ENCODE measurements at places on chromosomes 7 and 10.

- no peak for DNase-seq
Measured at GRCh38 chr7:129169686-129170440, 18.6 kb upstream of the SMO start.

DNA sequence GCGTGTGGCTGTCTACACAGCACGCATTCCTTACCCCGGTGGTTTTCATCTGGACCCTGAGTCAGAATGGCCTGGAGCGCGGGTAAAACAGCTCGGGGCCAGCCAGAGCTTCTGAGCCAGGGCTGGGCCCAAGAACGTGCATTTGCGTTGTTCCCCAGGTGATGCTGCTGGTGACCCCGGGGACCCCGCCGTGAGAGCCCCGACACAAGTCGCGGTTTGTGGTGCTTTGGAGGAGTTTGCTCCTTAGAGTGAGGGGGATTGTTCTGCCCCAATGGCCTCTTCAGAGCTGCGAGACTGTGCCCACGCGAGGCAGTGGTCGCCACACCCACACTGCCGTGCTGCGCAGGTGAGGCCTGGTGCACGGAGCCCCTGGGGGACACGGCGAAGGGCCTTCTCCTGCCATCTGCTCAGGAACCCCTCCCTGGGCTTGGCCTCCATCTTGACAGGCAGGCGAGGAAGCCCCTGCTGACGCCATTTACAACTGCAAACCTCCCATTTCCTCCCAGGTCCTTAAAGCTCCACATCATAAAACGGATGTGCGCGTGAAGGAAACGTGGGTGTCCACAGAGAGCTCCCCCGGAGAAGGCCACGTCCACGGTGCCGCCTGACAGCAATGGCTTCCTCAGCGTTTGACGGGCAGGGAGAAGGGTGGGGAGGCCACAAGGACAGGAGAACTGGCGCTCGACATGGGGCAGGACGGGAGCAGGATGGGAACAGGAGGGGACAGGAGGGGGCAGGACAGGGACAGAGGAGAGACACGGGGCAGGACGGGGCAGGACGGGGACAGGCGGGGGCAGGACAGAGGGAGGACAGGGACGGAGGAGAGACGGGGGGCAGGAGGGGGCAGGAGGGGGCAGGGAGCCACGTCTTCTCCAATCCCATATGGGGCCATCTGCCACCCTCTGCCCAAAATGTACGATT is 477.2 kb downstream of the DNAJB6 start:
- DNase-seq, result no peak

GRCh38 chr7:41205600-41205999 is 497.3 kb downstream of the INHBA start:
- DNase-seq, result no peak

- no peak for DNase-seq
Measured at GRCh38 chr10:119275085-119275484, 67.7 kb downstream of the GRK5 start.

DNA sequence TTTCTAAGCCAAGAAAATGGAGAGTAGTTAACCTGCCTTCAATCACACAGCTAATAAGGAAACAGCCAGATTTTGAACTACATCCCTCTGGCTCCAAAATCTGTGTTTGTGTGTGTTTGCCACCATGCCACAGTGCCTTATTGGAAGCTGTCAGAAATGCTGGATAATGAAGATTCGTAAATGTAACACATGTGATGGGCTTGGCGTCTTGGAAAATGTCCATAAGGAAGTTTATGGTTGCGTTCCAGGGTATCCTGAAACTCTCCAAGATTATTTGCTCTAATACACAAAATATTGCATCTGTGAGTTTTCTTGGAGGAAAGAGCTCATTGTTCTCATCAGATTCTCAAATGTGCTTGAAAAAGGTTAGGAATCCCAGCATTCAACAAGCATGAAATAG is 22.7 kb downstream of the MYOF start:
- DNase-seq, result no peak

GRCh38 chr10:125160856-125161706 is 718 bp upstream of the CTBP2 start:
- DNase-seq, result peak; percentile 84

GRCh38 chr7:45401155-45401554 is 173.0 kb upstream of the ADCY1 start:
- DNase-seq, result no peak

DNA sequence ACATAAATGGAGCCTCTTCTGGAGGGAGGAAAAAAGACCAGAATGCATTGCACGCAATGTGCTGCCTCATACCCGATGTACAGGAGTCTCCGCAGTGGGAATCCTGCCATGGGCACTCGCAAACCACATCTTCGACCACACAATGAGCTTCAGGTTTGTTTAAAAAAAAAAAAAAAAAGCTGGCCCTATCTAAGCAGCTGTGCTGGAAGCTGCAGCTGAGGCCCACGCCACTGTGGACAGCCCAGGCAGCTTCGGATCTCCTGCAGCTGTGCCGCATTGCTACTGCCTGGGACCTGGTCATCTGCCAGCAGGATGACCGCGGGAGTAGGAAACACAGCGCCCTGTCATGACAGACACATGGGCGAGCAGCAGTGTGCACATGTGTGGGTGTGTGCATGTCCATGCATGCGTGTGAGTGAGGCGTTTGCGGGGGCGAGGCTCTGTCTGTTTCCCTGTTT is 26.0 kb downstream of the EN2 start:
- DNase-seq, result peak; percentile 56

GRCh38 chr7:1321411-1322239 is 89.0 kb downstream of the UNCX start:
- no peak for DNase-seq

DNA sequence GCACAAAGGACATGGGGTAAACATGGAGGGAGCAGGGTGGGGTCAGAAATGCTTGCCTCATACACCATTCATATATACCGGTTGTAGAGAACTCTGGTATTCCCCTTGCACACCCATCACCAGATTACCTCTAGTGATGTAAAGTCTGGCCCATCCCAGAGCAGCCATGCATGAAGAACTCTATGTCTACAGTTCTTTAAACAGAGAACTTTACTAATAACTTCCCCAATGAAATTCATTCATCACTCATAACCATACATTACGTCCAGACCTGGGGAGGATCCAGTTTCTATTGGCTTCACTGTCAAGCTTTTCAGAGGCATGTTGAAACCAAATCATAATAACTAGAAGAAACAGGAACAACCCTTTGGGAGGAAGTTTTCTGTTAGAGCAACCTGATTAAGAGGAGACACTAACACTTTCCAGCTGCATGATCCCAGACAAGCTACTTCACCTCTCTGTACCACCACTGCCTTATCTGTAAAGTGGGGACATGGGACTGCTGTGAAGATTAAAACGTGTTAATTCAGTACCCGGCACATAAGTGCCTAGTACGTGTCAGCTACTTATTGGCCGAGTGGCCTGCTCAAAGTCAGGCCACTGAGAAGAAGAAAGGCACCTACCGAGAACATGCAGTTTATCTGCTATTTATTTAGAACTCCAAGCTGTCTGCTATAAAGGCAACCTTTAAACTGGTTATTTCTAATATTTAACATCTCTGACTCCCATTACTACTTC is 59.7 kb downstream of the IGF2BP3 start:
- DNase-seq, result no peak

GRCh38 chr10:26365681-26366358 is 72.3 kb upstream of the APBB1IP start:
- DNase-seq, result no peak

DNA sequence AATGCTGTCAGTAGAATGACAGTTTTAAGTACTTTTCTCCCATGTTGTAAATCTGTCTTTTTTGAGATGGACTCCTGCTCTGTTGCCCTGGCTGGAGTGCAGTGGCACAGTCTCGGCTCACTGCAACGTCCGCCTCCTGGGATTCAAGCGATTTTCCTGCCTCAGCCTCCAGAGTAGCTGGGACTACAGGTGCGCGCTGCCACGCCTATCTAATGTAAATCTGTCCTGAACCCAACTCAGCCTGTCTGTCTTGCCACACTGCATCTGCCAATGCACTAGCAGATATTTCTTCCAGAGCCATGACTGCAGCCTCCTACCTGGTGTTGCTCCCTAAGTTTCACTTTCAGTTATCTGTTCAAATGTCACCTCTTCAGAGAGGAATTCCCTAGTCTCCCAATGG is 264.1 kb downstream of the PHF14 start:
- peak; percentile 21 for DNase-seq

DNA sequence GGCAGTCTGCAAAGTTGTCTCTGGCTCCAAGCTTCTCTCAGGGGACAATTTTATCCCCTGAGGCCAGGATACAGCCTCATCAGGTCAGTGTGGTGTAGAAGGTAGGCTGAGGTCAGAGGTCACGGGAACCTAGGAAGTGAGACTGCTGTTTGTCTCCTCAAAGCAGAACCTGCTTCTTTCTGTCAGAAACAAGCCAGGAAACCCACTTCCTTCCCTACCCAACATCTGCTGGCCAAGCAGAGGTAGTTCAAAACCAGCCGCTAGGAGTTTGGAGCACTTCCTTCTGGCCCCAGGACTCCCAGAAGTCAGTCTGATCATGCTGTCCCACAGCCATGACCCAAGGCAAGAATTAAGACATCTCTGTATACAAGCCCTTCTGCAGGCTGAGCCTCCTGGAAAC is 12.2 kb downstream of the CLRN3 start:
- DNase-seq, result no peak

DNA sequence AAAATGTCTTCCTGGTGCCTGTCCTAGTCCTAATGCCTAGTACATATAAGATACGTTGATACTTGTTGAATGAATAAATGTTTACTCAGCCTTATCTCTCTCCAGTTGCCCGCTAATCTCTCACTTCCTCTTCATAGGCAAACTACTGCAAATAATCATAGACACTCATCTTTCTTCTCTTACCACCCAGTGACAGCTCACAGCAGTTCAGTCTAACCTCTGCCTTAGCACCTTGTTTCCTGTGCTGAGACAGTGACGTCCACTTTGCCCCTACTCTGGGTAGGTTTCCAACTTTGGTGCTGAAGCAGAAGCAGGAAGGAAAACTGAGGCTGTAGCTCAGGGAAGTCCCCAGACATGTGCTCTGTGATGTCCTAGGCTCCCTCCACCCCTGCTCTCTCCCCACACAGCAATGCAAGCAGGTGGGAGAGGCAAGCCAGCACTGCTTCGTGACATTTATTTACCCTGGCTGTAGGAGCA is 45.5 kb upstream of the RHOBTB1 start:
- no peak for DNase-seq

GRCh38 chr10:118835682-118836326 is 81.0 kb upstream of the CACUL1 start:
- peak; percentile 92 for DNase-seq

DNA sequence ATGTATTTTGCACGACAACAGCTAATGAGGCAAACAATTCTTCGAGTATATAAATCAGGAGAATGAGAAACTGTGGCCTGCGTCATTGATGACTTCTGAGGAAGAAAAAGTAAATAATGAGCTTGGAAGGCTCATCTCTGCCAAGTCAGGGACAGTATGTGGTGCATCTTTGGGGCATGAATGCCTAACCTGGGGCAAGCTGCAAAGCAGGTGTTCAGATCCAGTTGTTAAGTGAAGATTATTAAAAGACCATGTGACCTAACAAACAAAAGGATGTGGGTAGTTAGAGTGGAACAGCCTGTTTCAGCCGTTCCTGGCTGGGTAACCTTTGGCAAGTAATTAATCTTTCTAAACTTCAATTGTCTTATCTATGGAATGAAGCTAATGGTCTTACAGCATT is 93.0 kb downstream of the LYZL2 start:
- DNase-seq, result no peak

- DNase-seq, result peak; percentile 43
Measured at GRCh38 chr10:23095966-23096801, 805 bp downstream of the MSRB2 start.

DNA sequence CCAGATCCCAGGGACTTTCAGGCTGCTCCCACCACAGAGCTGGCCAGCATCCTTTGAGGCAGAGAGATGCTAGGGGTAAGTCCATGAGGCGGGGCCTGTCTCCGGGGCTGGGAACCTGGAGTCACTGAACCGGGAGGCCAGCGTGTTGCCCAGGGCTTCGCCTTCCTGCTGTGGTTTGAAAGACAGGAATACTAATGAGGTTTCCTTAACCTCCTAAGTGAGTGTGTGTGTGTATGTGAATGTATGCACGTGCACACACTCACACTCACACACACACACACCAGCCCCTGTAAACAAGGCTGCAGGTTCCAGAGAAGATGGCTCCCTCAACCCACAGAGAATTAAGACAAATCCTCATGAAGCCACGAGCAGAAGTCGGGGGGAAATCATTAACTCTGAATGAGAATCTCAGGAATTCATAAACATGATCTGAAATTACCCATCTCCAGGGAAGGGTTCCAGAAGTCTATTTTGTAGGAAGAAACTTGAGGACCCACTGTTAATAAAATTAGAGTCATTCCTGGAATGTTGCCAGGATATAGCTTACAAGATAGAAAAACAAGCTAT is 20.3 kb upstream of the PFKP start:
- no peak for DNase-seq

- no peak for DNase-seq
Measured at GRCh38 chr10:65618126-65618525, 1307.7 kb upstream of the LRRTM3 start.

GRCh38 chr10:98258683-98259454 is 9.1 kb downstream of the LOXL4 start:
- DNase-seq, result peak; percentile 78

GRCh38 chr10:86699991-86700840 is 31.9 kb downstream of the LDB3 start:
- DNase-seq, result no peak

GRCh38 chr7:107958764-107959526 is 44.0 kb downstream of the LAMB1 start:
- DNase-seq, result no peak
